Lung (tissue), 17 donors: ENCODE measurements at places on chromosomes 4 and X. TPM values are rescaled to one million over a fixed set of nuclear protein-coding genes. Genes with fewer than 3 reads are reported as not detected.

DNA sequence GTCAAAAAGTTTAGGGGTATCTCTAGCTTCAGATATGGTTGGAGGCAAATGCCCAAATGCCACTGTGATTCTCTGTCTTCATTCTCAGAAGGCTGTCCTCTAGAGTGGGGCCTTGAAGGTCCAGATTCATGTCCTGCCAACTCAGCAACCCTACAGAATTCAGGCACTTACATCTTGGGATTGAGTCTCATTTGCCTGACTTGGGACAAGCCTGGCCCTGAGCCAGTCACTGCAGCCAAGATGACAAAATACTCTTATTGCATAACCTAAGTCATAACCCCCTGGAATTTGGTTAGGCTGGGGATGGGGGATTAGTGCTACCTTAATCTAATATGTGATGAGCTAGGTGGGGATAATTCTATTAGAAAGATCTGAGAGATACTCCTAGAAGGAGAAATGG lies 100.5 kb downstream of the AREG start:
- DNase-seq, result peak; percentile 21
- no peak overlapping the region for H3K27ac ChIP-seq
- no peaks in the 10 kb centered on the region for H3K36me3 ChIP-seq

Gene ARAP2
- total RNA-seq, result 77.8 TPM

Gene IBSP
- 0.12 TPM for total RNA-seq

DNA sequence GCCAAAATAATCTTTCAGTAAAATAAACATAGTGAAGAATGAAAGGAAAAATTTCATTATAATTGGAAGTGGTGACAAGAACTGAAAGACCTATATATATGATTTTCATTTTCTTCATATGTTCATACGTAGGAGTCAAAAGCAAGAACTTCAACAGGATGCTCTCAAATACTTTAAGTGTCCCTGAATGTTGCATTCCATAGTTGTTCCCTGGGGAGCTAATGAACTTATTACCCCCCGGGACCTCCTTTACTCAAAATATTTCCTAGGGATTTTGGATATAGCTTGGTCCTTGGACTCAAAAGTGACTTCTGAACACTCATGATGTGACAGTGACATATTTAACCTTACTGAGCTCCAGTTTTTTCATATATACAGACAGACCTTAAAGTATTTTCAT lies 44.9 kb upstream of the NDST4 start:
- no peaks in the 10 kb centered on the region for H3K36me3 ChIP-seq
- DNase-seq, result no peak
- H3K27me3 ChIP-seq, result no peaks in the 10 kb centered on the region

Gene TASL
- total RNA-seq, result 4.6 TPM

DNA sequence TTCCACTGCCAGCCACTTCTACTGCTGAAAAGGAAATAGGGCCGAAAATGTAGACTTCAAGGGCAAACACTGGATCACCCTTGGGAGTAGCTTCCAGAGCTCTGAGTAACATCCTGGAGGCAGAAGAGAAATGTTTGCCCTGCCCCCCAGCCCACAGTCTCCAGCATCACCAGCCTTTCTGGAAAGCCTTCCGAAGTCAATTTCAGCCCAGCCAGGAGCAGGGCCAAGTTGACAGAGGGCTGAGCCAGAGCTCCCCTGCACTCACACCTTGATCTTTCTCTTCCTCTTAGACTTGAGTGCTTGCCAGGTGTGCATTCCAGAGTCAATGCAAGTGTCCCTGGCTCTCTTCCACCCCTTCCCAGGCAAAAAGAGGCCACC lies 35.2 kb downstream of the SLC25A5 start:
- no peaks in the 10 kb centered on the region for H3K36me3 ChIP-seq
- no peaks in the 10 kb centered on the region for H3K27me3 ChIP-seq
- DNase-seq, result no peak

- H3K36me3 ChIP-seq, result no peaks in the 10 kb centered on the region
- no peak for DNase-seq
- H3K4me3 ChIP-seq, result no peak overlapping the region
- H3K27ac ChIP-seq, result no peak overlapping the region
Measured at GRCh38 chr4:102334624-102335023, 10.7 kb downstream of the SLC39A8 start.

Gene DOK7
- total RNA-seq, result 0.63 TPM

- DNase-seq, result peak; percentile 26
- H3K4me3 ChIP-seq, result no peak overlapping the region
- H3K4me1 ChIP-seq, result no peaks in the 10 kb centered on the region
- no peaks in the 10 kb centered on the region for H3K27me3 ChIP-seq
- H3K27ac ChIP-seq, result no peak overlapping the region
Measured at GRCh38 chr4:168390041-168390440, 71.5 kb upstream of the DDX60 start.

Gene EVC2
- 3.9 TPM for total RNA-seq

DNA sequence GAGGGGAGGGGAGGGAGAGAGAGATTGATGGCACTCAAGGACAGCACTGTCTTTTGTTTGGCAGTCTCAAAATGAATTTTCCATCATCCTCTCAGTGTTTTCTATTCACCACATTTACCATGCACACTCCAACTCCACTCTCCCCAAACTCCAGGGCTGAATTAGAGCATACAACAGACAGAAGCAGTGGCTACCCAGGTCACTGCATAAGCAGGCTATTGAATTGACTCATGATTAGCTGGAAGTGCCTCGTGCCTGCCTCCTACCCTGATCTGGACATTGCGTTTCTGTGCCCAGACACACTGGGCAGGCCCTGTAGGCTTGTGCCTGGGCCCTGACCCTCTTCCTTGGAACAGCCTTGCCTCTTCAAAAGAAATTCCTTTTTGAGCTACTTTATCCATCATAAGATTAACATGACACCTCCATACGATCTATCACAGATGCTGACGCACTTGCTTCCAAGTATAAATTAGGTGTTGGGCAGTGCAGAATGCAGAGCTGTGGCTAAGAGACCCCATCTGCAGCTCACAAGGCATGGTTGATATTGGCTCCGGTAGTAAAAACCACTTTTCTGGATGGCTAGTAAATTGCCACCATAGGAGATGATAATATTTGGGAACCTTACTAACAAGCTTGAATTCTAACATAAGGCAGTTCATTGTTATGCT lies 752.9 kb downstream of the RPA4 start:
- no peaks in the 10 kb centered on the region for H3K36me3 ChIP-seq
- no peak overlapping the region for H3K27ac ChIP-seq
- H3K4me1 ChIP-seq, result no peaks in the 10 kb centered on the region
- peak; percentile 15 for DNase-seq
- H3K27me3 ChIP-seq, result peaks cover 11% of the 10 kb centered on the region
- no peak overlapping the region for H3K4me3 ChIP-seq

Gene NXT2
- total RNA-seq, result 9.5 TPM

Gene RTL9
- 0.34 TPM for total RNA-seq
